ENCODE measurements at places on chromosomes 12 and 14.
A peak's percentile ranks its signal among the peaks of the same experiment; 100 is the strongest.

DNA sequence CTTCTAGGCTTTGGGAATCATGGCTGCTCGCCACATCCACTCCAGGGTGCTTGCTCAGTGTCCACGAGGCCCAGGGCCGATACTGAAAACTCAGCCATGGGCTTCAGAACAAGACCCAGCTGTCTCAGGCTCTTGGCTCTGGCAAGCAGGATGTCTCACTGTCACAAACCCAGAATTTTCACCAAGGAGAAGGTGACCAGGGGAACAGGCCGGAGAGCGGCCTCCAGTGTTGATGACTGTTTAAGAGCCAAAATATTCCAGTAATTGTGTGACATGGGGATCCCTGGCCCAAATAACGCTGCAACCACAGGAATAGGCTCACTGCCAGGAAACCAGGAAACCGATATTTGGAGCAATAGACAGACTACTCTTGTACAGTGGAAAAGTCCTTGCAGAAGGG, 9.8 kb upstream of the SERPINA5 start:
- no peak for DNase-seq

GRCh38 chr12:22476133-22476532, 68.2 kb downstream of the C2CD5 start:
- no peak for DNase-seq

- DNase-seq, result no peak
Measured at GRCh38 chr12:80068173-80068572, 31.2 kb upstream of the OTOGL start.

DNA sequence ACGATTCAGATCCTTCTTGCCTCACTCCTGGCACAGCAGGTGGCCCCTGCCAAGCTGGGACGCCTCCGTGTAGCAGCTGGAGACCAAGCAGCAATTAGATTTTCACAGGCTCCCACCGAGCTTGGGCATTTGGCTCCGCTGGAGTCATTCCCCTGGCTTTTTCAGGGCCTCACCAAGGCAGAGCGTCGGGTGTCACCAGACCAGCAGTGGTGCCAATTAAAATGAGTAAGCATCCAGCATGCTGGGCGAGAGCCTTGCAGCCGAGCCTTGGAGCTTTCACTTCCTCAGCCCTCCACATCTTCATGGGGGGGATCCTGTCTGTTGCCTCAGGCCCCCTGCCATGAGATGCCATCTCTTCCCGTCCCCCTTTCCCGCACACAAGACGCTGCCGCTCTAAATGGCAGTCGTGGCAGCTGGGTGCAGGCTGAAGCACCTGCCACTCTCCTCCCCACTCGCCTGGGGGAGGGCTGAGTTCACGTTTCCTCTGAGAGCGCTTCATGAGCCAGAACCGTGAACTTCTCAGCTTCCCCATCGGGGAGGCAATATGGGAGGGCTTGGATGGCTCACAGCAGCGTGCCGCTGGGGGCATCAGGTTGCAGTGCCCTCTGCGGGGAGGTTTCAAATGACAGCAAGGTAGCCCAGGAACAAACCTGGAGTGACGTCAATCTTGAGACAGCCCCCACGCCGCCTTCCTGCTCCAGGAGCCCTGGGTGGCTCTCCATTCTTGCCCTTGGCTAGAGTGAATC, 11.7 kb downstream of the TPCN1 start:
- DNase-seq, result peak; percentile 63

DNA sequence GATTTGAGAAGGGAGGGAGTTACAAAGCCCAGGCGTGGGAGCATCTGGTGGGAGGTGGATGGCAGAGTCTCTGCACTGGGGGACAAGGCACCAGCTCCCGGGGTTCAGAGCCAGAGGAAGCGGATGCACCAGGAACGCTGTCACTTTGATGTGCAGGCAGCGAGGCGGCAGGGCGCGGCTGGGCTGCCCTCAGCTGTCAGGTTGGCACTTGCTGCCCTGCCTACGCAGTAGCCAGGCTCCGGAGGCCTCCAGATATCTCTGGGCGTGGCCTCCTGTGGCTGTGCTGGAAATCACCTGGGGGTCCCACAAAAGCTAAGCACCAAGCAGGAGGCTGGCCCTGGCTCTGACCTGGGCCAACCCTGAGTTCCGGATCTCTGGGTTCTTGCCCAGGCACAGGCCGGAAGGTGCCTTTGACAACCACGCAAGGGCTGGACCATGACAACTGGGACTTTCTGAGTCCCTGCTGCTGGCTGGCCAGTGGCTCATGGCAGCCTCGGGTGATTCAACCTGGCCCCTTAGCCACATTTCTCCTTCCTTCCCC, 62.1 kb upstream of the MAP1LC3B2 start:
- DNase-seq, result no peak

GRCh38 chr12:113424915-113425823, 3.0 kb downstream of the SDSL start:
- DNase-seq, result no peak

DNA sequence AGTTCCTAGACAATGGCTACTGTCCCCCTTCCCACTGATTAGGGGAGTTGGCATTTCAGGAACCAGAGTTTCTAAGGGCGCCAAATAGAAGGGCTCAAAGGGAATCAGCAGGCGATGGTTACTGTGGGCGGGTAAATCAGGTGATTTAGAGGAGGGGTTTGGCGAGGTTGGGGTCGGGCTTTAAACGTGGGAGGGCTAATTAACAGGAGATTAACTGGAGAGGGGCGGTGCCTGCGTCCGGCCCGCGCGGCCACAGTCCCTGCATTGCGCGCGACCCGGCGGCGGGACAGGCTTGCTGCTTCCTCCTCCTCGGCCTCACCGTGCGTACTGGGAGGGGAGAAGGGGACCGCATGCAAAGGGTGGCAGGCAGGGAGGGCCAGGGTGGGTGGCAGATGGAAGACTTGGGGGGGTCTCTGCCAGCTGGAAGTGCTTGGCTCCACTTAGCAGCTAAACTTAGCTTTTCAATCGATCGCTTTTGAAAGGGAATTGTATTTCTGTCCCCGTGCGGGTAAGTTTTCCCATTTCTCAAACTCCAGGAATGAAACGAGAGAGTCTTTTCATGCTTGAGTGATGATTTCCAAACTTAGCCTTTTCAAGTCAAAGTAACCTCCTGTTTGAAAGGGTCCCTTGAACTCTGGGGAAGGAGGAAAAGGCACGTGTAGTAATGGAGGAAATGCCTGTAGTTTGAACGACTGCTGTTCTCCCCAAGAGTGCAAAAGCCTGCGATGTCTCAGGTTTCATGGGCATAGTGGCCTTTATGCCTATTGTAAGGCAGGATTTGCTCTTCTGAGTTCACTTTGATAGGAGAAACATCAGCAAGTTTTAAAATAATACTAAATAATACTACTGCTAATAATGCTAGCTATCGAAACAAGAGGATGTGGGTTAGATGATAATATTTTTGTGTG, at the start of gene MGST1:
Gene MGST1 (plus strand): TSS at position 255 of the 908 bp plus-strand sequence. CDS start 6,608 bp downstream, outside the sequence.
- DNase-seq, result no peak

DNA sequence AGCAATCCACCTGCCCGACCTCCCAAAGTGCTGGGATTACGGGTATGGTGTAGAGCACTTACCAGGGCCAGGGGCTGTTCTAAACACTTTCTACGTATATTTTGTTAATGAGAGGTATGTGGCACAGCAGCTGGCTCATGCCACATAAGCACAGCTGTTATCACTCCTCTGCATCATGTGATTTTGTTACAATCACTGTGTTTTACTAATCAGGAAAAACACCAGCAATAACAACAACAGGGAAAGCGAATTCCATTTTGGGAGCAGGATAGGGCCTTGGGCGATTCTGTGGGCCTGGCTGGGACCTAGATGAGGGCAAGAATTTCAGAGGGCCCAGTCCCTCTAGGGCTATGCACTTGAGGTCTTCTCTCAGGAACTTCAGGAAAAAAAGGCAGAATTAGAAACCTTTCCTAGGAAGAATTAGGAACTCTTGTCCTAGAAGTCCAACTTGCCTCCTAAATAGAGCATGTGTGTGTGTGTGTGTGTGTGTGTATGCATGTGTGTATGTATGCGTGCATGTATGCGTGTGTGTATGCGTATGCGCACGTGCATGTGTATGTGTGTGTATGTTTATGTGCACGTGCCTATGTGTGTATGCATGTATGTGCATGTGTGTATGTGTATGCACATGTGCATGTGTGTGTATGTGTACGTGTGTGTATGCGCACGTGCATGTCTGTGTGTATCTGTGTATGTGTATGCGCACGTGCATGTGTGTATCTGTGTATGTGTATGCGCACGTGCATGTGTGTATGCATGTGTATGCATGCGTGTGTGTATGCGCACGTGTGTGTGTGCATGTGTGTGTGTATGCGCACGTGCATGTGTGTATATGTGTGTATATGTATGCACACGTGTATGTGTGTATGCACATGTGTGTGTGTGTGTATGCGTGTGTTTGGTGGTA, 41.8 kb upstream of the CORO1C start:
- DNase-seq, result no peak

DNA sequence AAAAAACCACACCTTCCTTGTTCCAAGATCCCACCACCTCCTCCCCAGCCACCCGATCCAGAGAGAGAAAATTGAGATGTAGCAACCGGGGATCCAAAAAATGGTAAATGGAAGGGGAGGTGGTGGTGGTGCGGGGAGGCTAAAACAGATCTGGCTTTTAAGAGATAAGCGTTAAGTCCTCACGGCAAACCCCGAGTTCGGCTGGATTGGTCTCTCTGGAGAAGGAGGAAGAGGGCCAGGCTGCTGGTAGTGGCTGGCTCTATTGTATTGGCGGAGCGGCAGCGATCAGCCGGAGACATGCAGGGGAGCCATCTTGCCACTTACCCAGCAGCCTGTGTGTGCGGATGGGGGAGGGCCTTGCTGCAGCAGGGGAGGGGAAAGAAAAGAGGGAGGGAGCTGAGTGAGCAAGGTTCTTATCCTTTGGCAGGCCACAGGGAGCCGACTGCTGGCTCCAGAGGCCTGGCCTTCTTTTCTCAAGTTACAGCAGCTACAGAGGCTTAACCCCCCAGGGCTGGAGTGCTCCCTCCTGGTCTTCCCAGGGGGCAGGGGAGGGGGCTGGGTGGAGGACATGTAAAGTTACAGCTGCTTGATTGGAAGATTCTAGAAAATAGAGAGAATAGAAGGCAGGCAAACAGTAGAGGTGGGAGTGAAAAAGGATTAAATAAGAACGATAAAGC, 14.1 kb upstream of the CDH24 start:
- peak; percentile 61 for DNase-seq
